ENCODE measurements at places on chromosomes 11 and 22. TPM values are rescaled to one million over a fixed set of nuclear protein-coding genes. Genes with fewer than 3 reads are reported as not detected.

DNA sequence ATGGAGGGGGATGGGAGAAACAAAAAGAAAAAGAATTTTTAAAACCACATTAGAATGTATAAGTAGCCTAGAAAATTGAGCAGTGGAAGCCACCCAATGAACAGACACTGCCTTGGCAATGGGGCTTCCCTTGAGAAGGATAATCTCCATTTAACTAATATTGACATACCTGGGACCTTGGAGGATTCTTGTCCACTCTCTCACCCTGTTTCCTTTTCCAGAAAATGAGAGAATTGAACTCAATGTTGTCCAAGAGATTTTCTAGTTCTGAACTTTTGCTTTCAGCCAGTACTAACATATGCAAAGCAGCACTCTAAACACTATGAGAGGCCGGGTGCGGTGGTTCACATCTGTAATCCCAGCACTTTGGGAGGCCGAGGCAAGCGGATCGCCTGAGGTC, 524 bp downstream of the MS4A8 start:
- DNase-seq, result no peak

- no peak for DNase-seq
These were observed 140.2 kb downstream of the NTM start for GRCh38 chr11:131510662-131511061.

DNA sequence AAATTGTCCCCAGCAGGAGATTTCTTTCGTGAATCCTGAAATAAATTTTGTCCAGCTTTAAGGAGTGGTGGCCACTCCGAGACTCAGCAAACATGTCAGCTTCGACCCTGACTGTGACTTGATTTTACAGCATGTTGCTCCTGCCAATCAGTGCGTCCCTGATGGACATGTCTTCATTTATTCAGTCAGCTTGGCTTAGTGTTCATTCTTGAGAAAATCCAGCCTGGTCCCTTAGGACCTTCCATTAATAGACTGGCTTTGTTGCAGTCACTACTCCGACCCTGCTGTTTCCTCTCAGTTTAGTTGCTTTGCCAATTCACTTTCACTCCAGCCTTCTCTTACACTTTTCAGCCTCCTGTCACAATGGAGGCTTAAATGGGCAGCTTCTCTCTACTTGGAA, 30.5 kb downstream of the TMPRSS5 start:
- DNase-seq, result no peak

DNA sequence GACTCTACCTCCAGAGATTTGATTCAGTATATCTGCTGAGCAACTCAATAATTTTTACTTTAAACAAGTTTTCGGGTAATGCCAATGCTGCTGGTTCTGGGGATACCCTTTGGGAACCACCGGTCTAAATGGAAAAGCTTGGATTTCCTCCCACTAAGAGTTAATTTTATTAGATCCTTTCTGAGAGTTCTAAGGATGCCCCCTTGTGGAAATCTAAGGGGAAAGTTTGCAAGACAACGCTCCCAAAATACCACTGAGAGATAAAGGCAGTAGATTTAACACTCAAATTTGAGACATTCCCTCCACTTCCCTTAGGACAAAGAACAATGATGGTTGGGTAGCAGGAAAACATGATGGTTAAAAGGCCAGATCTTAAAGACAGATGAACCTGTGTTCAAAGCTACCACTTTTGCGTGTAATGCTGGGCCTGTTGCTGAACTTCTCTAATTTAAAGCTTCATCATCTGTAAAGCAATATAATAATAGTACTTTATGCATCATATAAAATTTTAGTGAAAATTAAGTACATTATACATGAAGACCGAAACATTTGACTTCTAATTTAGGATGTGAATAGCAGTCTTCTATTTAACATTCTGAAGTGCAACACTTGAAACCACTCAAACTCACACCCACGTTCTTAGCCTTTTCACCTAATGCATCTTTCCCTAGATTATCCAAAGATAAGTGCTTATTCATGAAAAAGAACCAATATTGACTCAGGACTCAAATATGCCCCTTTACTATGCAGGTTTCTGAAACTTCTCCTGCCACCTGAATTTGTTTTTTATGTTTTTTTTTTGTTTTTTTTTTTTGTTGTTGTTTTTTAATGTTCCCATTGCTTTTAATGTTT, 110.1 kb upstream of the LUZP2 start:
- no peak for DNase-seq

DNA sequence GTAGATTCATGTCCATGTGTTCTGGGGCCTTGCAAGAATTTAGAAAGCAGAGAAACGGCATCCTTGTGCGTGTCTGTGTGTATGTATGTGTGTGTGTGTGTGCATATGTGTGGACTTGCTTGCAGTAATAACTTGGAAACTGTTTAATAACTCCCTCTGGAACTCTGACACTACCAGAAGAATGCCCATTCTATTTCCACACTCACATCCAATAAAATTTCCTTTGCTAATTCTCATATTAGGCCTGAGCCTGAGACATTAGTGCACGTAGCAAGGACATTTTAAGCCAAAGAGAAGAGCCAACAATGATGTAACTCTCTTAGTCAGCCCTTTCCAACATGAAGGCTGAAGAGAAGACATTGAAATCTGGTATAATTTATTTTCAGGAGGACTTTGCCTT, 3.2 kb downstream of the OR4D6 start:
- no peak for DNase-seq

DNA sequence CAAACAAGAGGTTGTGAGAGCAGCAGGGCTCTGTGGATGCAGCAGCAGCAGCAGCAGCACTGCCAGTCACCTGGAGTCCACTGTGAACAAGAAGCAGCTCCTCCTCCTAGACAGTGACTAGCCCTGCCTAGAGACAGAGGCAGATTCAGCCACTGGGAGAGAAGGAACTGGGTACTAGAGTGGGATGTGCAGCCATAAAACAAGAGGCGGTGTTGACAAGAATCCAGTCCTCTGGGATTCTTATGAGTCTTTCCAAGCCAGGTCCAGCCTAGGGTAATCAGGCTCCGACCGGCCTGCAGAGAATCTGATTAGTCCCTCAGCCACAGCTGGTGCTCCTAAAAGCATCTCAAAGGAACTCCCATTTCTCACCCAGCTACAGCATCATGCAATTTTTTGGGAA, 83.9 kb upstream of the USP47 start:
- no peak for DNase-seq

GRCh38 chr11:11022125-11022730, 164.4 kb upstream of the ZBED5 start:
- no peak for DNase-seq

- DNase-seq, result no peak
These were observed 11.5 kb downstream of the NPTXR start for GRCh38 chr22:38832005-38832978.

DNA sequence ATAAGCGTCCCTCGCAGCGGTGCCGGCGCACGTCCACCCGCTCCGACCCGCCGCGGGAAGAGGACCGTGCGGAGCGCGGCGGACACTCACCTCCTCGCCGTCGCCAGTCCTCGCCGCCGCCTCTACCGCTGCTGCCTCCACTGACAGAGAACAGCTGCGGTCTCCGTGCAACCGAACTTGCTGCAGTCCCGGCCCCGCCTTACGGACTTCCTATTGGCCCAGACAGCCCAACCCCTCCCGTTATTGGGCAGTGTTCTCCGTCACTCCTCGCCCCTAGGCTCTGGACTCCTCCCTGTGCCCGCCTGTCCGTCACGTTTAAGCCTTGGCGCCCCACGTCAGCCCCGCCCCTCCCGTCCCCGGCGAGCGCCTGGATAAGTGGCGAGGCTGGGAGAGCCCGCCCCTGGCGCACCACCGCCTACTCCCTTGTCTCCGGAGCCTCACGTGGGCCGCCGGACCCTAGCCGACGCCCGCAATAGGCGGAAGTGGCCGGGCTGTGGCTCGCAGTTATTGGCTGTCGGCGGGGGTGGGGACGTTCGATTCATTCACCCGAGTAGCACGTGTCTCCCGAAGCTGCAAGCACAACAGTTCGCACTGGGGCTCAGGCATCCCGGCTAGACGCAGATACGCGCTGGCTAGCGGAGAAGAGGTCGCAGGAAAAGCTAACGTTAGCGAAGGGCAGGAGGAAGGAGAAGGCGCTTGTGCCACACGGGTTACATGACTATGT, at the start of gene PC:
PC (minus strand) TSS at position 152 of the 724 bp plus-strand sequence. CDS start 86,224 bp downstream, outside the sequence.
- DNase-seq, result peak; percentile 100

GRCh38 chr22:43155789-43156188, 4.4 kb downstream of the TSPO start:
- DNase-seq, result no peak

Gene ROBO4
- 20.7 TPM for total RNA-seq

Gene HBG2
- total RNA-seq, result not detected

Gene OR51B5
- total RNA-seq, result not detected

Data from left ventricle myocardium inferior (tissue), 1 donor.